Stimulated activated CD8-positive, alpha-beta memory T cell treated with anti-CD3 and anti-CD28 coated beads, Interleukin-7, amount 100 ng/mL, for 48 hours (primary cell): ENCODE measurements at places on chromosomes 11 and 22.
A peak's percentile ranks its signal among the peaks of the same experiment; 100 is the strongest.

DNA sequence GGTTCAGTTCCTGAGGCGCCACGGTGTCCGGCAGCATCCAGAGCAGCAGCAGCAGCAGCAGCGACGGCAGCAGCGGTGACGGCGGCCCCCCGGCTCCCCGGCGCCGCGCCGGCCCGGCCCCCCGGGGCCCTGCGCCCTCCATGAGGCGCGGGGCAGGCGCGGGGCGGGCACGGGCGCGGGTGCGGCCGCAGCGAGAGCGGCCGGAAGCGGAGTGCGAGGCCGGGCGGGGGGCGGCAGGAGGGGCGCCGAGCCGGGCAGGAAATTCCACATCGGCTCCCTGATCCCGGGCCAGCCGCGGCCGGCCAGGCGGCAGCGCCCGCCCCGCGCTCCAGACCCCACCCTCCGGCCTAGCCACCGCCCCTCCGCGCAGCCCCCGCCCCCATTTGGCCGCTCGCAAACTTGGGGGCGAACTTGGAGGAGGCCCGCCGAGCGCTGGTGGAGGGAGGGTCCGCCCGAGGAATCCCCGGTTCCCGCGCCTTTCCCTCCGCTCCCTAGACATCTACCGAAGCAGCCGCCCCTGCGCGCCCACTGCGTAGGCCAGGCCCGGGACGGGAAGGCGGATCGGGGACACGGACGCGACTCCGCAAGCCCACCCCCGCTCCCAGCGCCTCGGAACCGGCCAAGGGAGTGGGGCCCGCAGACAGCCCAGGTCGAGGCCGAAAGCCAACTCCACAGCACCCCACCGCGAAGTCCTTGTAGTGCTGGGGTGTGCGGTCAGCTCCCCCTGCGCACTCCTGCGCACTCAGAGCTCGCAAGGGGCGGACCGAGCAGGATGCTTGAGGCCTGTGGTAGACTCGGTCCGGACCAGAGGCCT is at the start of gene SCARF2:
TSS of gene SCARF2 (minus strand) at position 213 of the 814 bp plus-strand sequence. CDS start at position 142, 71 bp downstream.
- DNase-seq = no peak

DNA sequence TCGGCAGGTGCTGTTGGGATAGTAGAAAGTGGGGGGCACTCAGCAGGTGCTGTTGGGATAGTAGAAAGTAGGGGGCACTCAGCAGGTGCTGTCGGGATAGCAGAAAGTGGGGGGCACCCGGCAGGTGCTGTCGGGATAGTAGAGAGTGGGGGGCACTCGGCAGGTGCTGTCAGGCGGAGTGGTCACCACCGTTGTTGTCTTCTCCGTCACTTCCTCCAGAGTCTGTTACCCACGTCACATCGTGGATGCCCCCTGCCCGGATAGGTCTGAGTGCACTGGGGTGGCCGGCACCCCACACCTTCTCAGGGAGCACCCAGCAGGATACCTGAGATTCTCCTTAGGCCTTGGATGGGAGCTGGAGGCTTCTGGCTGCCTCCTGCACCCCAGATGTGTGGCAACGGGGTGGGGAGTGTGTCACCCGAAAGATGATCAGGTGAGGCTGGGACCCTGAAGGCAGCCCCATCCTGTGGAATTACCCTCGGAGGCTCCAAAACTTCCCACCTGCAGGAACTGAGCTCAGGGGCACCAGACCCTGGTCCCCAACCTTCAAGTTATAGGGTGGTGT is 24.1 kb upstream of the KRTAP5-7 start:
- DNase-seq = no peak

- DNase-seq = no peak
These were observed 91.6 kb downstream of the ATXN10 start for GRCh38 chr22:45763236-45763624.

GRCh38 chr11:85257837-85258236 is 369.3 kb downstream of the DLG2 start:
- no peak for DNase-seq

GRCh38 chr11:19025481-19026406 is 34.8 kb downstream of the MRGPRX2 start:
- no peak for DNase-seq

- DNase-seq = peak; percentile 70
These were observed at the start of gene GSTP1 for GRCh38 chr11:67583247-67584204. TSS of gene GSTP1 (plus strand) at chr11:67583812. CDS start at chr11:67583844, 32 bp downstream.

- DNase-seq = no peak
These were observed 19.8 kb upstream of the GNB1L start for GRCh38 chr22:19874307-19875060.

- DNase-seq = no peak
These were observed 9.9 kb upstream of the SLC37A2 start for GRCh38 chr11:125053167-125053566.
